ENCODE measurements at places on chromosomes 5 and 9.

- no peak for DNase-seq
Measured at GRCh38 chr5:90410178-90410762, 714 bp upstream of the CETN3 start.

GRCh38 chr5:63564789-63565188, 397.5 kb downstream of the HTR1A start:
- no peak for DNase-seq

DNA sequence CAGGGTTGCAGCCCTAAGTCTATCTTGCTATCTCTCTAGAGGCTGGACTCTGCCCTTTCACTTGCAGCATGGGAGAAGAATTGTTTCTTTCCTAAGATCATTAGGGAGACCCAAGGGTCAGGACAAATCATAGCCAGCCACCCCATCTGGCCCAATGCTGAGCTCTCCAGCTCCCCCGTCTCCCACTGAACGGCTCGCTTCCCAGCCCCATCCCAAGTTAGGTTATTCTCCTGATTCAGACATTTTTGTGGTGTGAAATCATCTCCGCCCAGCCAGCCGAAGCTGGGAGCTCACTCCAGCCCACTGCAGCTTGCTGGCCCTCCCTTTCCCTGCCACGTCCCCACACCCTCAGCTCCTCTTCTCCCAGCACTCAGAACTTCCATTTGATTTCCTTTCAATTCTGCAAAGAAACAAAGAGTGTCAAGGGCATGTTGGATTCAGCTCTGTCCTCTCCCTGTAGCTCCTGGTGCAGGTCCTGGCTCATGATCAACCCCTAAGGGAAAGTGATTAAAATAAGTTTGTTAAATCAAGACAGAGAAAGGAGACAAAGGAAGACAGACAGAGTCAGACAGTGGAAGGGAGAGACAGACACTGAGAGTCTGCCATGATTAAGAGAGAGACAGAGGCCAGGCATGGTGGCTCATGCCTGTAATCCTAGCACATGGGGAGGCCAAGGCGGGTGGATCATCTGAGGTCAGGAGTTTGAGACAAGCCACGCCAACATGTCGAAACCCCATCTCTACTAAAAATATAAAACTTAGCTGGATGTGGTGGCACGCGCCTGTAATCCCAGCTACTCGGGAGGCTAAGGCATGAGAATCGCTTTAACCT, 12.6 kb upstream of the SPARC start:
- no peak for DNase-seq

GRCh38 chr9:35813434-35814105, 1.3 kb downstream of the HINT2 start:
- no peak for DNase-seq

- no peak for DNase-seq
Measured at GRCh38 chr5:35483191-35483590, 134.5 kb upstream of the SPEF2 start.

DNA sequence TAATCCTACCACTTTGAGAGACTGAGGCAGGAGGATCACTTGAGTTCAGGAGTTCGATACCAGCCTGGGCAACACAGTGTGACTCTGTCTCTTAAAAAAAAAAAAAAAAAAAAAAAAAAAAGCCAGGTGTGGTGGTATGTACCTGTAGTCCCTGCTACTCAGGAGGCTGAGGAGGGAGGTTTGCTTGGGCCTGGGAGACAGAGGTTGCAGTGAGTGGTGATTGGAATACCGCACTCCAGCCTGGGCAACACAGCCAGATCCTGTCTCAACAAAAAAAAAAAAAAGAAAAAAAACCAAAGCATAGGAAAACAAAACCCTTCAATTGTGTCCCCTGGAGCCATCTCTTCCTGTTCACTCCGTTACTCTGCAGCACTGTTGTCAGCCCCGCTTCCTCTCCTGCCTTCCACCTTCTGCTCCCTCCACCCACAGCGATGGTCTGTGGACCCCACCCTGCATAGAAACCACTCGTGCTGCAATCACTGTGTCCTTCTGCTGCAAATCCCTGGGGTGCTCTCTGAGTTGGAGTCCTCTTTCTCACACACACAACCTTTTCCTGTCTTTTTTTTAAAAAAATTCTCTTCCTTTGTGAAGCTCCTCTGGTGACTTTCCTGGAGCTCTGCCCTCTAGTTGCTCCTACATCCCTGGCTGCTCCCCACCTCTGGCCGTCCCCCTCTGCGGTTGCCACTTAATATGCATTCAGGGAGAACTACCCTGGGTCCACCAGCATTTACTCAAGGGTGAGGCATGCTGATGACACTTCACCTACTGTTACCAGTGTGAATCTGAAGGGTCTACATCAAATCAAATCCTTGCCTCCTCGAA, 22.2 kb downstream of the CCT5 start:
- no peak for DNase-seq

DNA sequence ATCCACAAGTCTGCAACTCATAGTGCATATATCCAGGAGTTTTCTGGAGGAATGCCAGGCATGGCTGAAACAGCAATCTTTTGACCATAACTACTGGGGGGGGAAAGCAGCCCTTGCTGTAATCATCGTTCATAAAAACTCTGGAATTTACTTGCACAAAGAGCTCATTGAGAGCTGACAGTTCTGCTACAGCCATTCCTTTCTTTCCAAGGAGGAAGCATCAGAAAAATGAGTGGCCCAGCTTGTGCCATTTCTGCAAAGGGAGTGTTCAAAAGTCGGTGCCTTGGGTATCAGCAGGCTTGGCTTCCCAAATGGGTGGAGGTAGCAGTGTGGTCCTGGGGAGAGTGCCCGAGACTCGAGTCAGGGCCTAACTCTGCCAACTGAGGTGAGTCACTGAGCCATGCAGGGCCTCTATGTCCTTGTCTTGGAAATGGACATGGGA, 101.5 kb downstream of the GCNT1 start:
- DNase-seq: no peak

DNA sequence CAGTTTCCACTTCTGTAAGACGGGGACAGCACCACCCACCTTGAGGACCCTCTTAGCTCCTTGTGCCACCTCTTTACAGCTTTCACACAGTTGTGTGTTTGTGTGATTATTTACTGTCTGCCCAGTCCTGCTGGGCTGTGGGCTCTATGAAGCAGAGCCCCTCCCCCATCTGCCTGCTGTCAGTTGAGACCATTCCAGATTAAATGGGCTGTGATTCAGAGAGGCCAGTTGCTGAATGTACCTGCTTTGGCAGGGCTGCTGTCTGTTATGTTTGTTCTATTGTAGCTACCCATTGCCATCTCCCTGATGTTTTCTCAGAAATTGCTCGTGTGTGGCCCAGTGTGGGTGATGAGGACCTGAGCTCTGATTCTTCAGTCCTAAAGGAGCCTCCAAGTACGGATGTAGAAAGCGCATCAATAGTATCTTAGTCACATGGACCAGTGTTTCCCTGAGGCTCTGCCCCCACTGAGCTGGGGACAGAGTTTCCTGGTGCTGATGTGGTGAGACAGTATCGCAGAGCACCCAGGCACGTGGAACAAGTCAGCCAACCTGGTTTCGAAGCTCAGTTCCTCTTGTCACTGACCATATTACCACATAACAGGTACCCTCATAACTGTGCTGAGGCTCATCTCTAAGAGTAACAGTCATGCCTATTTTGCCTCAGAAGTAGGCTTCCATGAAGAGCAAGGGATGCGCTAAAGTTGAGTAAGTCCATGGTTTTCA, 3.7 kb downstream of the ANGPTL2 start:
- no peak for DNase-seq

- DNase-seq: no peak
Measured at GRCh38 chr5:45376417-45376816, 319.8 kb downstream of the HCN1 start.

DNA sequence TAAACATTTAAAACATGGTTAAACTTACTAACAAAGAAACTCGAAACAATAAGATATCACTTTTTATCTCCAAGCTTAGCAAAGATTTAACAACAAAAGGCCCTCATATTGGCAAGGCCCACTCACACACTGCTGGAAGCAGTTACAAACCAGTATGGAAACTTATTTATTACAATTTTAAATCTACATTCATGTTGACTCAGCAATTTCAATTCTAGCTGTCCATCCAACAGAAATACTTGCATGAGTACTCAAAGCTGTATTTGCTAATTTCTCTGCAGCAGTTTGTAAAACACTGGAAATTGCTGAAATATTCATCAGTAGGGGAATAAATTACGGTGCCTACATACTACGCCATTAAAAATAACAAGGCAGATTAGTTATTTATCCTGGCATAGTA, 2.8 kb upstream of the DNAJA1 start:
- no peak for DNase-seq

GRCh38 chr5:131156385-131156784, 8.7 kb downstream of the HINT1 start:
- no peak for DNase-seq

- DNase-seq: no peak
Measured at GRCh38 chr5:62385131-62385530, 18.6 kb downstream of the DIMT1 start.

DNA sequence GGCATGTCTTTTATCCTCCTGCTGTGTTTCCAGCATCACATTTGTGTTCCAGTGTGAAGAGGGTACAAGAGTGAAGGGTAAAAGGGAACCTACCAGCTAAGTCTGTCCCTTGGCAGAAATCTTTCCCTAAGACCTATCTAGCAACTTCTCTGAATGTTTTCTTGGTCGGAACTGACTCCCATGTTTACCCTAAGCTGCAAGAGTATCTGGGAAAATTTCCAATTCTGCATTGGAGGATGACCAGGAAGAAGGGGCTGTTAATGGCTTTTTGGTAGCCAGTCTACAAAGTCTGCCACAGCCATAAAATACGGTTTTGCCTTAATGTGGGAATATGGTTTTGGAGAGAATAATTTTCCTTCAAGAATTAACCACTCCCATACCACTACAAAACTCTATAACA, 75.1 kb downstream of the MAST4 start:
- no peak for DNase-seq

DNA sequence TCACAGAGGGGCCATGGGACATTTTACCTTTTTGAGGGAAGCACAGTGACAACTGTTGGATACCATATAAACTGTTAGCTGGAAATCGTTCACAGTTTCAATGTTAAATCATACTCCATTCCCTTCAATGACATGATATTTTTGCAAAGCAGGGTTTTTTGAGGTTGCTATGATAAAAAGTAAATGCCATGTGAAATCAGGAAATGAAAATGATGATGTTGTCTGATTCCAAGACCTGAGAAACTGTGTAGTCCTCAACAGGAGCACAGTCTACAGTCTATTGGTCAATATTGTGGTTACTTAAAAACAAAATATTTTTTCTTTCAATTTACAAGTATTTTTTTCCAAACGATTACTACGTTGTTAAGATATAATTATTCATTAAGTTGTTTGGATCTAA, 24.0 kb upstream of the ADAM19 start:
- DNase-seq: no peak

DNA sequence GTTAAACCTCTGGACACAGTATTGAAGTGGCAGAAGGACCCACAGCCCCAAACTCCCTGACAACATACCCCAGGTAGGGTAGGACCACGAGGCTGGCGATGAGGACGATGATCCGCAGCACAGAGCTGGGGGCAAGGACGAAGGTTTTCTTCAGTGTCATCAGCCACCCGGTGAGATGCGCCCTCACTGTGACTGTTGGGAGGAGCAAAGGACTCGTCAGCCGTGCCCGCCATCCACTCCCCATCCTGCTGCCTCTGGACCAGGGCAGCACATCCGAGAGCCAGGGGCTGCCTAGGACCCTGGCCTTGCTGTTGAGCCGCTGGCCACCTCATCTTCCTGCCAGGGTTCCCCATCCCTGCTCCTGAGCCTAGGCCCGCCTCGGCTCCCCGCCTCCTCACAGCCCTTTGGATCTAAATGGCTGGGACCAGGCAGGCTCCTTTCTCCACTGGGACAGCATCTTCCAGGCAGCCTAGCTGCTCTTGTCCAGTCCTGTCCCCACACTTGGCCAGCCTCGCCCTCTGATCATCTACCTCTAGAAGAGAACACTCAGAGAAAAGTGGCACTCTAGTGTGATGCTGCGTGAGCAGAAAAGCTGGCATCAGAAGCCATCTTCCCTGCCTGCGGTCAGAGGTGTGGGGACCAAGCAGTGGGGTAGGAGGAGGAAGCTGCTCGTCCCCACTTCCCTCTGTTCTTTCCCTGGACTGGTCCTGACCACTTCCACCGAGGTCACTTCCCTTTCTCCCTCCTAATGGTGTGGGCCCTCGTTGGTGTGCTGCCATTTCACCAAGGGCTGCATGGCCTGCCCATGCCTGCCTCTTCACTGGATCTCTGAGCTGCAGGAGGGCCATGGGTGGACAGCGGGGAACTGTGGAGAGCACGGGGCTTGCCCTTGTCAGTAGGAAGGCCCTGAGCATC, 49.2 kb downstream of the OTULIN start:
- no peak for DNase-seq

DNA sequence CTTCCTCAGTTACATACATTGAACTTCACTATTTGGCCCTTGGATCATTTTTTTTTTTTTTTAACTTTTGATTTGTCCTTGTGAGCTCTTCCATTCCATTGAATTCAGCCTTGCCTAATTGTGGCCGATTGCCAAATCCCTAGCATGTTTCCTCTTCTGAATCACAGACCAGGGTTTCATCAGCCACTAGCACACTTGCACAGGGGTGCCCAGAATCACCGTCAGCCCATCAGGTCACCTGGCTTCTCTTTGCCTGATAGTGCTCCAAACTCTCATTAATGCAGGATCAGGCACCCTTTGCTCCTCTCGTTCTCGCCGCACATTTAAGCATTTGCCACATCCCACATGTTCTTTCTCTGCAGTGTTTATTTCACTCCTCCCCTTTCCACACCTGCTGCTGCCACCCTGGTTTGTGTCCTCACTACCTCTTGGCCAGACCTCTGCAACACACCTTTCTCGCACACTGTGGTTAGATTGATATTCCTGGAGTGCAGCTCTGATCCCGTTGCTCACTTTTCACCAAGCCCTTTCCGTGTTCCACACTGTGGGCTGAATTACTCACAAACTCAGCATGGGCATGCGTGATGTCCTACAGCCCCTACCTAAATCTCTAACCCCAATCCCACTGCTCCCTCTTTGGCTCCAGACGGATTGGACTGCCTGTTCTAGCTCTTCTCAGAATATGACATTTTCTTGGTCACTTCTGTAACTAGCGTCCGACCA, 9.8 kb downstream of the PIK3R1 start:
- DNase-seq: no peak

- DNase-seq: no peak
Measured at GRCh38 chr9:109789971-109790370, 10.0 kb downstream of the PALM2AKAP2 start.

DNA sequence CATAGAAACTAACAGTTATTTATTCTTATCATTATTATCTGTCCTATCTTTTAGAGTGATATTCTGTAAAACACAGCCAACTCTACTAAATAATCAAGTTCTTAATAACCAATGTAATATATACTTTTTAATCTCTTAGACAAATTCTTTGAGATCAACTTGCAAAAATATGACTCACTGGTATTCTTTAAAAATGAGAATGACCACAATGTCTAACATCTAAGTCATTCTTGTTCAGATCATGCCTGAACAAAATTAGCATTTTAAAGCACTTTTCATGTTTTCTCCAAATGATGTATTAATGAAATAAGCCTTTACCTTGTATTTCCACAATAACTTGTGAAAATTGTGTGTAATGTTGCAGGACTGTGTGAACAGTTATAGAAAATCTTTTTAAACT, 356.9 kb upstream of the RGMB start:
- no peak for DNase-seq

DNA sequence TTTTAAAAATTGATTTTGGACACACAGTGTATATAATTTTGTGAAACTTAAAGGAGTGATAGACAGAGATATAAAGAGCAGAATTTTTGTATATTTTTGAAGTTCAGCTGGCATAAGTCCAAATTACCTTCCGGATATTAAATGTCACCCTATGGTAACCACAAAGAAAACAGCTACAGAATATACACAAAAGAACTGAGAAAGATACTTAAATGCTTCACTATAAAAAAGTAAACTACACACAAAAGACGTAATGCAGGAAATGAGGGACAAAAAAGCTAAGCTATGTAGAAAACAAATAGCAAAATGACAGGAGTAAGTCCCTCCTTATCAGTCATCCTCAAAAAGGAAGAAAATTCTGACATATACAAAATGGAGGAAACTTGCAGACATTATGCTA, 29.4 kb downstream of the HACD4 start:
- DNase-seq: no peak

Measured in activated T-helper 1 cell treated with anti-CD3 and anti-CD28 coated beads, Interleukin-2, amount 50 U/mL, for 16 hours (primary cell).